ENCODE measurements at places on chromosomes 6 and 20. TPM values are rescaled to one million over a fixed set of nuclear protein-coding genes. Genes with fewer than 3 reads are reported as not detected.

Gene VNN1
- total RNA-seq: 0.62 TPM

- no peak for DNase-seq
Observed at GRCh38 chr6:160461641-160462040, 113.5 kb downstream of the SLC22A3 start.

- DNase-seq: no peak
Observed at GRCh38 chr6:118504611-118505010, 43.5 kb upstream of the PLN start.

- no peak for DNase-seq
Observed at GRCh38 chr6:168507730-168508129, 66.7 kb downstream of the SMOC2 start.

Gene CMTR1
- total RNA-seq: 55.2 TPM

GRCh38 chr20:46773680-46774079, 64.2 kb downstream of the SLC2A10 start:
- DNase-seq: no peak

DNA sequence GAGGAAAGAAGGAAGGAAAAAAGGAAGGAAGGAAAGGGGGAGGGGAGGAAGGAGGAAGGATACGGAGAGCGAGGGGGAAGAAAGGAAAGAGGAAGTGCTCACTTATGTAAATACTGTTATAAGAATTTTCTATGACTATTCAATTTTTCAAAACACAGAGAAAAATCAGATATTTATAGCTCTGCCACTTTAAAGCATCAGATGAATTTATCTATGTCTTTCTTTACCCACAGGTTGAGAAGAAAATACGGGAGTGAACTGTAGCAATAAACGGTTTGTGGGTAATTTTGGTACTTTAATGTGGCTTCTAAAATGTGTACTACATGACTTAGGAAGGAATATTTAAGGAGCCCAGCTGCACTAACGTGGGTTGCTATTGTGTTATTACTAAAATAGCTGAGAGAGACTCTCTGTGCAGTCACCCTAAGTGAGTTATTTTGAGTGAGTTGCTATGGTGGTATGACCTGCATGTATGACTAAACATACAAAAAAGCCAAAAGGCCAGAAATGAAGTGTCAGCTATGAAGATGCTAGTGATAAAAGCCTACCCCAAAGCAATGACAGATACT, 225.5 kb downstream of the SOD2 start:
- DNase-seq: no peak
